ENCODE measurements at places on chromosomes 1 and 21. TPM values are rescaled to one million over a fixed set of nuclear protein-coding genes. Genes with fewer than 3 reads are reported as not detected.

Gene DCST2
- total RNA-seq = 0.79 TPM

Gene CLK2
- 104 TPM for total RNA-seq

Gene MROH7
- total RNA-seq = not detected

Gene IFI44
- total RNA-seq = 42.6 TPM

Gene OR2L2
- total RNA-seq = 0.05 TPM

Gene FAM167B
- total RNA-seq = 0.58 TPM

Gene TEX38
- not detected for total RNA-seq

Gene RBM15
- 60.1 TPM for total RNA-seq

Gene HAO2
- not detected for total RNA-seq

Gene CACNA1S
- total RNA-seq = not detected
